Stimulated activated CD8-positive, alpha-beta memory T cell treated with anti-CD3 and anti-CD28 coated beads, Interleukin-7, amount 100 ng/mL, for 1 hour (primary cell): ENCODE measurements at places on chromosomes 2 and 18.

DNA sequence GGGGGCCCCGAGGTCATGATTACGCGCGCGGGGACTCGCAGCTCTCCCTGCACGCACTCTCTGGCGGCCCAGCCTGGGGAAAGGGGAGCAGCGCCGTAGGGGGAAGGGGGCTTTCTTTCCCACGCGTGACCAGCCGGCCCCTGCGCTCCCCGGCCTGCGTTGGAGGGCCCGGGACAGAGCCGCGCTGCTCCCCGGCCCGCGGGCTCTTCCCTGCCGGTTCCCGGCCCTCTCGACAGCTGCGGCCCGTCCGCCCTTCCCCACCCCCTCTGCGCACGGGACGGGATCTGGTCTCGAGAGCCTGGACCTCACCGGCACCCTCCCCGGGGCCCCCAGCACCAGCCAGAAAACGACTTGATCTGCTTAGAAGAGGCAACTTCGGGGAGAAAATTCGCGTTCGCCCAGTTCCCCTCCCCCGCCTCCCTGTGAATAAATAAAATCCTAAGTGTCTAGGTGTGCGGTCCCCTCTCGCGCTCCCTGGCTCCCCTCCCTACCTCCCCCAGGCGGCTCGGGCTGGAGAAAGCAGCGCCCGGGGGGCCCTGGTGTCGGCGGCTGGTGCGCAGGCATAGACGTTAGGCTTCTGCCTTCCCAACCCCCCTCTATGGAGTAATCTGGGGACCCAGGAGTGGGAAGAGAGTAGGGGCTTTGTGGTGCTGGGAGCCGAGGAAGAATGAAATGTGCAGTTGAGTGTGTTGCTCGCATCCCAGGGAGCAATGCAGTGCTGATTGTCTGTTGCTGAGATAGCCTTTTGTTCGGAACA, 803 bp upstream of the FIGN start:
- DNase-seq: no peak

GRCh38 chr2:133937669-133938068, 316.2 kb upstream of the MGAT5 start:
- no peak for DNase-seq

GRCh38 chr2:36461039-36461681, 105.6 kb downstream of the CRIM1 start:
- DNase-seq: no peak

DNA sequence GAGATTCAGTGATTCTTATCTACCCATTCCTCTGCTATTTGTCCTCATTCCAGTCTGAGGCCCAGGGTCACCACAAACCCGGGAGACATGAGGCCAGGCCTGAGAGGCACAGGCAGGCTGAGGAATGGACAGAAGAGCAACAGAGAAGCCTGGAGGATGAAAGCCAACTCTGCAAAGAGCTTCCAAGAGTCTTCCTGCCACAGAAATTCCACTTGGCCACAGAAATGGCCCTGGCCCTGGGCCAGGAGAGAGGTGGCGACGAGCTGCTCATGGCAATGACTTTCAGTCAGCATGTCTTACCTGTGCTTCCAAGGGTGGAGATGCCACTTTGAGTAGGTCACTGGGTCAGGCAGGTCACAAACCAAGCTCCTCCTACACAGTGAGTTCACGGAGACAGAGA, 155.3 kb upstream of the PKDCC start:
- no peak for DNase-seq

- no peak for DNase-seq
Observed at GRCh38 chr18:46276748-46277147, 172.6 kb downstream of the HAUS1 start.
